ENCODE measurements at places on chromosomes 3 and 15.

GRCh38 chr3:151563305-151563704 lies 102.4 kb upstream of the IGSF10 start:
- no peak for DNase-seq

DNA sequence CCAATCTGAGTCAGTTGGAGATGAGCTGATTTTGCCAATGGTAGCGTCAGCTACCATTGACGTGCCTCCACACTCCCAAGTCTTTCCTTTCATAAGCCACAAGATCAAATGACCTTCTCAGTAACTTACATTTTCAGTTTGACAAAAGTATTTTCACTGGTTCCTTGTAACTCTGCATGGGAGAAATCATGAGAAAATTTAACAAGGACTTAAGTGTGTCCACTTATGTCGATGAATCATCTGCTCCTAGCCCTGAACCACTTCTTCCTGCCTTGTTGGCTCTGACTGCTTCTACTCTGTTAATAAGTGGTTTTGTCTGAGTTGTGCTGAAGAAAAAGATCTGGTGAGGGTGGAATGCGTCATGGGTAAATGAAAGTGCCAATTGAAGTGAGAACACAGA lies 101.2 kb downstream of the NFKBIZ start:
- no peak for DNase-seq

GRCh38 chr3:44927371-44927770 lies 48.6 kb downstream of the ZDHHC3 start:
- no peak for DNase-seq

DNA sequence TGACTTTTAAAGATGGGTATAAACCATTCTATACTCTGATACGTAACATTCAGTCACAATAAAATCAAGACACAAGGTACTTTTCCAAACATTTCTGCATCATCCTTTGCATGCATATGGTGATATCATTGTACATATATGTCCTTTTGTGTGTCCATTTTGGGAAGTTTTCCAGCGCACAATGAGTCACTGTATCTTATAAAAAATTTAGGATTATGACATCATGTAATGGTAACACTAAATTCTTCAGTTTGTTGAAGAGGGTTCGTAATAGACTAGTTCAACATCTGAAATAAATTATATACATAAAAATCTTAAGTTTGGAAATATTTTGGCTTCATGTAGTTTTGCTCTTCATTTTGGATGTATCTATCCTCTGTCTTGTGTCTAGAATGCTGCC lies 480.9 kb downstream of the ROBO1 start:
- DNase-seq = no peak

All from activated T-cell treated with anti-CD3 and anti-CD28 coated beads for 1 hour (primary cell).